ENCODE measurements at places on chromosomes 2 and 18.

DNA sequence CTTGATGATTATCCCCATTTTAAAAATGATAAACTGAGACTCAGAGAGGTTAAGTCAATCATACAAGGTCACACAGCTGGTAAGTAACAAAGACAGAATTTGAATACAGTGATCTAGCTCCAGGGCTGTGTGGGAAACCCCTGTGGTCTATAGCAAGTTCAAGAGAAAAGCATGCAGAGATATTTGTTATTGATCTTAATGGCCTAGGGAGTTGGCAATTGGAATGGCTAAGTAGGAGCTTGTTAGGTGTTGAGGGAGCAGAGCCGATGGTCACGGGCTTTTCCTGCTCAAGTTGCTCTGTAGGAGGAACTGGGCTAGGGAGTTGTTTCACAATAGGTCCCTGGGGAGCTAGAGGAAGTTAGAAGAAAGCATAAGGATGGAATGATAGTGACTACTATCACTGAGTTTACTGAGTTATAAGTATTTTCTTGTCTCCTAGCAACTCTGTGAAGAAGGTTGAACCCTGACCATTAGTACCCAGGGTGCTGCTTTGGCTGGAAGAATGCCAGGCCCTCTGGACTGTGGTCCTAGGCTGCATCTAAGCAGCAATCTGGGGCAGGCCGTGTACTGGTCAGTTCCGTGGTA is 30.0 kb downstream of the RNF125 start:
- DNase-seq: no peak

DNA sequence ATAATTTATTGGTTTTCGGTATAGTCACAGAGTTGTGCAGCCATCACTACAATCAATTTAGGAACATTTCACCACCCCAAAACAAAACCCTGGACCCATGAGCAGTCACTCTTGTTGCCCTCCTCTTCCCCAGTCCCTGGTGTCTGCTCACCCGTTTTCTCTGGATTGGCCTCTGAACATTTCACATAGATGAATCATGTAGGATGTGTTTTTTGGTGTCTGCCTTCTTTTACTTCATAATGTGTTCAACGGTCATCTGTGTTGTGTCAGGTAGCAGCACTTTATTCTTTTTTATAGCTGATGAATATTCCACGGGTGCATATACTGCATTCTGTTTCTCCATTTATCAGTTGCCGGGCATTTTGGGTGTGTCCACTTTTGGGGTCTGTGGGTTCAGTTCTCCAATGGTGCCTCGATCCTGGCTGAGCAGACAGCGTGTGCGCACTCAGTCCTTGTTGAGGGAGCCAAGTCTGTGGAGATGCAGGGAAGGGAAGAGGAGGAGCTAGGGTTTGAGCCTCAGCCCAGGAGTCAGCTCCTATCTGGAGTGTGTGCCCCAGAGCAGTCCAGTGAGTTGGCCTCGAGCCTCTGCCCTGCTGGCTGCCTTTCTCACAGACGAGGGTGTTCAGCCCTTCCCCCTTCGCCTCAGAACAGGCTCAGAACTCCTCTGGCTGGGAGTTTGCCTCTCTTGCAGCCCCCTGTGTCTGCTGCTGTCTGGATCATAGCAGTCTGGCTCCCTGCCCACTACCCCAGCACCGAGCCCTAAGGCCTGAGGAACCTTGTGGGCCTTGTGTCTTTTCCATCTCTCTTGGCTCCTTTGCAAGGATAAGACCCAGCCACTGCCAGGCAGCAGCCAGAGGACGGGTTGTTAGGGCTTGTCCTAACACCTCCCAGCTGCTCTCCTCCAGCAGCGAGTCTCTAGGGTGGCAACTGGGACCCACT is 18.0 kb downstream of the C2orf74 start:
- DNase-seq: peak; percentile 63

DNA sequence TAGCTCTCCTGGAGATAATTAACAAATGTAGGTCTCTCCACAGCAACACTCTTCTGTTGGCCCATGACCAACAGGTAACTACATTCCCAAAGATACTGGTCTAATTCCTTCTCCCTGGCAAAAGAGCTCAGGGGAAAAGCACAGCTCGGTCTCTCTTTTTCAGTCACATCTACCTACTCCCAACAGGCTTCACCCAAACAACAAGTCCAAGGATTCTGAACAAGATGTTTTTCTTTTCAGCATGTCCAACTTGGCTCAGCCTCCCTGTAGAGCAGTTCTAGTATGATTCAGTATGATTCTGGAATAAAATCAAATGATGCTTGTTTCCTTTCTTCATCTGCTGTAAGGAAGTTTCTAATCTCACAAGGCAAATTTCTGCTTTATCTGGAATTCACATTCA is 1704.8 kb upstream of the PIK3C3 start:
- no peak for DNase-seq

DNA sequence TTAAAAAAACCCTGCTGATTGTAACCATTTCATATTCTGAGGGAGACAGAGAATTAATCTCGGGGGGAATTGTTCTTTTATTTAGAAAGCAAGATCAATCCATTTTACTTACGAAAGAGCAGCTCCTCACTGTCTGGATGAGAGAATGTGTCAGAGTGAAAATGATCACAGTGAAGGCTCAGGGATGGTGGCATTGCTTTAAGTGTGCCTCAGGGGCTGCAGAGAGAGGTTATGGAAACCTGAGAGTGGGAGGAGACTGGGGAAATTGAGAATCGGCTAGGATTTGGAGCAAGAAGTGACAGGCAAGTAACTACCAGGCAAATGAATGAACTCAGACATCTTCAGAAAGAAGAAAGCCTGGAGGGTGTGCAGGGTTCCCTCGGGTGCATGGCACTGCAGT is 34.2 kb downstream of the MRPL35 start:
- no peak for DNase-seq

DNA sequence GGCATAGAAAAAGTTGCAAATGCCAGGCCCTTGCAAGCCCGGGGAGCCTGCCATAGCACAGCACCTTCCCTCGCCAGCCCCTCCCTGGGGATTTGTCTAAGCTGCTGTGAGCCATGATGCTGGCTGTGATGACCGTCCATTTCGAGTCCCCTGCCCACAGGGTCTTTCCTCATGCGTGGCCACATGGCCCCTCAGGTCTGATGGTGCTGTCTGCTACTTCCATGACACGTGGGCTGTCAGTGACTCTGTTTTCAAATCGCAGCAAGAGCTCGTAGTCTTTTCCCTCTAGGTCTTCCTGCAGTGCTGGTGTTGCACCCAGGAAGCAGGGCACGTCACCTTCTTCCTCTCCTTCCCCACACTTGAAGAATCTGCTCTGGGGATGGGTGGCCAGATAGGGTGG is 15.5 kb upstream of the GNAL start:
- no peak for DNase-seq

- no peak for DNase-seq
Measured at GRCh38 chr2:119339562-119339923, 27.1 kb downstream of the C2orf76 start.

DNA sequence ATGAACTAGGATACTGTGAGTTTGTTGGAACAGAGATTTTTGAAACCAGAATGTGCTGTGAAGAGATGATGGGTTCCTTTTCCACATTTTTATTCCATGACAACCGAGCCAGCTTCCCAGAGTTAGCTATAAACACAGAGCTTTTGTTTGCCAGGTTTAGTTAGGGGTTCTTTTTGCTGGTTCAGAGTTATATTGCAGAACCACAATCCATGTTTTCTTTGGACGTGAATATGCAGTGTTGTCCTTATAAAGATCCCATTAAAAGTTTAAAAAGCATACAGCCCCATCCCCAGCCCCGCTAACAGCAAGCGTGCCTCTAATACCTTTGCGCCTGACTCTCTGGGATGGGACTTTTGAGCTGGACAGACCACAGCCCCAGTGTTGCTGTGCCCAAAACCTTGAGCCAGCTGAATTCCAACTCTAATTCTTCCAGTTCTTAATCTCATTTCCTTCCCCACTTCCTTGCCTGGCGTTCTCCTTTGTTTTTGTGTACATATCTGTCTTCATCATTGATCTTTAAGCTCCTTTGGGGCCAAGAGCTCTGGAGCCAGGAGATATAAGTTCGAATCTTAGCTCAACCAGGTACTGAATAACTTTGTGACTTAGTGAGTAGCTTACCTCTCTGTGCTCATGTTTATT is 72.3 kb downstream of the SPATS2L start:
- peak; percentile 54 for DNase-seq

DNA sequence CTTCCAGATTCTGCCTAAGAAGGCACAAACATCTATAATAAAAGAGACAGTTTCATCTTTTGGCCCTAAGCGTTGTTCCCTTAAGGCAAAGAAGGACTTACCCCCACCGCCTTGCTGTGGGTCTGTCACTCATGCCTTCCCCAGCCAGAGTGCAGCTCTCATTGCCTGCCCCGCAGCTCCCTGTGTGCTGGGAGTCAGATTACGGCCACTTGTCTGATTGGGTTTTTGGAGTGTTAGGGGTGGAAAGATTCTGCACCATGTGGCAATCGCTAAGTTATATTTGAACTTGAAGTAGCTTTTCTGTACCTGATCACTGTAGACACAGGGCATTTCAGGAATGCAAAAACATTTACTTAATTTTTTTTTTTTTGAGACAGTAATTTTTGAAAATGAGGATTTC is at the start of gene AQP4:
Gene AQP4, minus strand, starts transcription at position 151 of the 400 bp plus-strand sequence. Its CDS starts 18 bp downstream, at position 133.
- peak; percentile 42 for DNase-seq

DNA sequence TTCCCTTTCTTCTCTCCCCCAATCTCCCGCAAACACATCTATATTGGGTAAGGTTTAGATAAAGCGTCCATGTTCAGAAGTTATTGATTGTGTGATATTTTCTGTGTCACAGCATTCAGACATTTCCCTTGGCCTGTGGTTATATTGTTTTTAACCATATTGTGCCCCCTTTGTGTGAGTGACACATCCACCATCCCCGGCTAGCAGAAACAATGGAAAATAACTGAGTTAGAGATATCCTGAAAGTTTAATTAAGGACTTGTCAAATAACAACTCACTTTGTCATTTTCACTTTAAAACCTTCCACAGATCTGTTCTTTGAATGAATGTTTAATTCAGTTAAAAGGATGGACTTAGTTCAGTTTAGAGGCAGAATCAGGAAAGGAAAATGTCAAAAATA is 151.0 kb downstream of the KCNJ3 start:
- DNase-seq: no peak

DNA sequence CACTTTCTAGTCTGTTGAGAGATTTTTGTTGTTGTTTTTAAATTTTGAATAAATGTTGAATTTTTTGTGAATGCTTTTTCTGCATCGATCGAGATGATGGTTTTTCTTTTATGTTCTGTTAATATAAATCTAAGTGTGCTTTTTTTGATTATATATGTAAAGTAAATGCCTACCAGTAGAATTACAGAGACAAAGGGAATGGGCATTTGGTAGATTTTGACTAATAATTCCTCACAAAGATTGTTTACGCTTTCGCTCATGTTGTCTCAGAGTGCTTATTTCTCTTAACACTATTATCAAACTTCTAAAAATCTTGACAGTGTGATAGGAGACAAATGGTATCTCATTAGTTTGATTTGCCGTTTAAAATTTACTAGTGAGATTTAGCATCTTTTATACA is 3.7 kb downstream of the MYO3B start:
- no peak for DNase-seq

DNA sequence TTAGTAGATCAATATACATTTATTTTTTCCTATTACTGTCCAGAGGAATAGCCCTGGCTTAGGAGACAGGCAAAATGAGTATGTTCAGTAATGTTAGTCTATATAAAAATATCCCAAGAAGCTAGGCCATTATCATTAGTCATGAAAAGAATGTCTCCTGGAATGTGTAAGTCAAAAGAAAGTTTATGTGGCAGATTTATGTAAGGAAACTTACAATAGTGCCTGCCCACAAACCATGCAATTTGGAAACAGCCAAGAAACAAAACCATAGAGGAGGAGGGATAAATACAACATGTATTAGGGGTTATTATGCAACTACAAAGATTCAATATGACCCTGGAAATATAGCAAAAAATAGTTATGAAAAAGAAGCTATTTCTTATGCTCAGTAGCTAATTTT is 96.3 kb downstream of the NOL4 start:
- no peak for DNase-seq

- no peak for DNase-seq
Measured at GRCh38 chr2:88054782-88055370, 707 bp downstream of the KRCC1 start.

DNA sequence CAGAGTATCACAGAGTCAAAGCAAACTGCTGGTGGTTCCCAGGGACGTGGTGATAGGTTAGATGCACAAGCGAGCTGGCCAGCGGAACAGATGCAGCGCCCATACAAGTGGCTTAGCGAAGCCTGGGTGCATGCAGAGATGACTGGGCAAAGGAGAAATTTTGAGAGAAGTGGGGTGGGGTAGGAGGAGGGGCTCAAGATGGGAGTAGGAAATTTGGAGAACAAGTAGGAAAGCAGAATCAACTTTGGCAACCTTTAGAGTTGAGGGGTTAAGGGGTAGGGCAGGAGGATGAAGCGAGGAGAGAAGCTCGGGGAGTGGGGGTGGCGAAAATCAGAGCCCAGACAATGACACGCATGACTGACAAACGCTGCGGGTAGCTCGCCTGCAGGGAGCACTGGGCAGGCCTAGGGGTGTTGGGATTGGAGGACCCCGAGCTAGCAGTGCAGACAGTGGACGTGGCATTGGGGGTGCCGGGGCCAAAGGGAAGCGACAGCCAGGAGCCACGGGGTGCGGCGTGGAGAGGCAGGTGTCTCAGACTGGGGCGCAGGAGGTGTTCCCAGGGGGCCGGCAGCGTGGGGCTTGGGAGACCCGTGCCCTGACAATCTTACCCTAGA is 431 bp downstream of the FAM98A start:
- no peak for DNase-seq

DNA sequence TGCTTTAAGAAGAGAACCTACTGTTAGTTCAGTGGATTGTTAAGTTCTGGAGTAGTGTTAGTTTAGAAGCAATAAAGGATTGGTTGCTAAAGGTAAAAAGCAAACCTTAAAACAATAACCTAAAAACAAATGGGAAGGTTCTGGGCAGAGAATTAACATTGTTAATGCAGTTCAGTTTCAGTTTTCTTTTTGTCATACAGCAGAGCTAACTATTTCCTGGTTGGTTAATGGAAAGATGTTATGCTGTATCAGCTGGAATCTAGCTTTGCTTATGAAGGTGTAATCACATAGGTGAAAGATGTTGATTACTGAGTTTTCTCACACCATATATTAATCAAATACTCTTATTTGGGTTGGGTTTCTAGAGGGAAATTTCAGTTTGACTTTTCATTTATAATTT is 23.8 kb downstream of the SMAD4 start:
- no peak for DNase-seq

GRCh38 chr18:24470805-24471204 is 10.4 kb downstream of the HRH4 start:
- no peak for DNase-seq

DNA sequence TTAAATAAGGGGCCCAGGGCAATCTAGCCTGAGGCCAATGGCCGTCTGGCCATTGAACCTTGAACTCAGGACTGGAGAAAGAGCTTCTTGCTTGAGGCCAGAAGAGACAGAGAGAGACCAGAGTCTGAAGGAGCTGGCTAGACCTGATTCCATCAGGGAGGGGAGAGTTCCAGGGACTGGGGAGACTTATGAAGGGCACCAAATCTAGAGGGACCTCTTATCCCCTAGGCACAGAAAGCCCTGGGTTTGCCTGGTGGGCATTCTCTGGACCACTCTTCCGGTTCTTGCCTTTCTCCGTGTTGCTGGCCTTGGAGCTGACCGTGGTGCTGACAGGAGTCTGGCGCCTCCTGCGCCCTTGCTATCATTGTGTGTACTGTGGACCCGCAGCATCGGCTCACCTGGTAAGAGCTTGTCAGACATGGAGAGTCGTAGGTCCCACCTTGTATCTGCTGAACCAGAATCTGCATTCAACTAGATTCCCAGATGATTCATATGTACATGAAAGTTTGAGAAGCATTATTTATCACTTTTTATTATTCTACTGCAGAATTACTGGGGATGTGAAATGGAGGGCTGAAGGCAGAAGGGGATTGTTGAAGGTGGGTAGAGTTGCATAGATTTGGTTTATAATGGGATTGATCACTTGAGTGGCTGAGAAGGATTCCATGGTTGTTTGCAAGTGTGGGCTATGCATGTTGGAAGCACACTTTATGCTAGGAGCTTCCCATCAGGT is 4.3 kb upstream of the TRPM8 start:
- peak; percentile 52 for DNase-seq
